ENCODE measurements at places on chromosomes 5 and 9.

- no peak for DNase-seq
Observed at GRCh38 chr5:20166456-20166855, 178.5 kb upstream of the CDH18 start.

- no peak for DNase-seq
Observed at GRCh38 chr9:101514071-101514470, 19.6 kb upstream of the RNF20 start.

- DNase-seq, result no peak
Observed at GRCh38 chr5:159343295-159344094, 13.2 kb upstream of the IL12B start.

DNA sequence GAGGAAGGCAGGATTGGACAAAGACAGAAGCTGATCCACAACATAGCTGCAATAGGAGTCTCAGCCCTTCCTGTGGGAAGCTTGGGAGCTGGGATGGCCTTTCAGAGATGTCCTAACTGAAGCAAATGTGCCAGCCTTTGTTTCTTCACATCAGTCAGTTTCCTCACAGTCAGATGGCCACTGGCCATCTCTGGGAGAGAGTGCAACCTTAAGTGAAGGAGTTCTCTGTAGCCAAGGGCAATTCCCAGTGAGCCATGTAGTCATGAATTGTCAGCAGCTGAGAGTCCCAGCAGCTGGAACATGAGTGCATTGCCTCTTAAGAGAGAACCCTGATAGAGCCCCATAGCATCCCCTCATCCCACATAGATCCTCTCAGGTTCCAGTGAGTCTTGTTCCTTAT lies 89.1 kb upstream of the LIFR start:
- no peak for DNase-seq

GRCh38 chr5:142387024-142387682 lies 62.3 kb upstream of the SPRY4 start:
- DNase-seq, result no peak

DNA sequence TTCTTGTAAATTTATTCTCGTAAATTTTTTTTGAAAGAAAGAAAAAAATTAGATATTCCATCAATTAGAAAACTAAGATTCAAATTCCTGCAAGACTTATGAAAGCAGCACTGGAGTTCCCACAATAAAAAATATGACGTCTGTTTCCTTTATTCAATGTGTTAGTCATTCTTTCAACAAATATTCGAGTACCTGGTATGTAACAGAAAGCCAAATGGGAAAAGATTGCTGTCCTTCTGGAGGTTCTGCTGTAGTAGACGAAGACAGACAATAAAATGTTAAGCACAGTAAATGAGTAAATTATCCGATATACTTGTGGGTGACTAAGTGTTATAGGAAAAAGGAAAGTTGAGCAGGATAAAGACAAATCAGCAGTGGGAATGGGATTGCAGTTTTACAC lies 92.2 kb downstream of the ADAMTSL1 start:
- DNase-seq, result no peak

Data from T-helper 2 cell treated with Interferon-gamma antibody and Interleukin-4, amounts not matched to agents 5 μg/mL and 100 μg/mL, for 36 hours (primary cell).